ENCODE measurements at places on chromosomes 11 and 22.

DNA sequence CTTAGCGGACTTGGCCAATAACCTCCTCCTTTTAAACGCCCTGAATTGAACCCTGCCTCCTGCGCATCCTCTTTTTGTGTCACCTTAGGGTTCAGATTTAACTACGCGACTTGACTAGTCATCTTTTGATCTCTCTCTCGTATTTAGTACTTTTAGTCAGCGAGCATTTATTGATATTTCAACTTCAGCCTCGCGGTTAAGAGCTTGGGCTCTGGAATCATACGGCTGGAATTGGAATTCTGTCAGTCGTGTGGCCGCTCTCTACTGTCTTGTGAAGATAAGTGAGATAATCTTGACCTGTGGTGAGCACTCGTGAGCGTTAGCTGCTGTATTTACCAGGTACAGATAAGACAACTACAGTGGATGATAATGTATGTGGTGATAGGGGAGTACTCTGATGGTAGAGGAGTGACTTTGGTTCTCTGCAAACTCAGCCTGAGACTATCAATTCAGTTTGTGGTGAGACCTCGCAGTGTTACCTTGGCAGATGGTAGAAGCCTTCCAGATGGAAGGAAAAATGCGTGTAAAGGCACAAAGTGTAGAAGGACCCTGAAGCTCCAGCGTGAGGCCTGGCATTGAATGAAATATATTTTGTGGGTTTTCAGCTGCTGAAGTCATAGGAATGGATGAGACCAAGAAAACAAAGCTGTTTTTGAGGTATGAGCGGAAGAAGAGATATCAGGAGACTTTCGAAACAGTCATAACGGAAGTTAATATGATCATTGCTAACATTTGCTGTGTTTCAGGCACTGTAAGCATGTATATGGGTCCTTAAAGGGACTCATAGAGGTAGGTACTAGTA lies 682 bp downstream of the ATM start:
- no peak for DNase-seq

DNA sequence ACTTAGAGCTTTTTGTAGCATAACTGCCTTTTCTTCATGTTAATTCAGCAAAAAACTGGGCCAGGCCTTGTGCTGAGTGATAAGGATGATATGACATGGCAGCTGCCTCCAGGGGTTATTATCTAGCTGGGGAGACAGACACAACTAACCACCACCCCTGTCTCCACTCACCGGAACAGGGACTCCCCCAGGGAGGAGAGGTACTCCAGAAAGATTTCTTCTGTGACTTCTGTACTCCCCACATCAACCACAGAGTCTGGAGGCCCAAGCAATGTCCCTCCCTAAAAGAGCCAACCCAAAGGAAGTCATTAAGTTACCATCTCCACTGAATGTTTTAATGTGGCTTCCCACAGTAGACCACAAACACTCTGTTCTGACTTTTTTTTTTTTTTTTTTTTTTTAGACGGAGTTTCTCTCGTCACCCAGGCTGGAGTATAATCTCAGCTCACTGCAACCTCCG lies 14.3 kb upstream of the PMM1 start:
- no peak for DNase-seq

DNA sequence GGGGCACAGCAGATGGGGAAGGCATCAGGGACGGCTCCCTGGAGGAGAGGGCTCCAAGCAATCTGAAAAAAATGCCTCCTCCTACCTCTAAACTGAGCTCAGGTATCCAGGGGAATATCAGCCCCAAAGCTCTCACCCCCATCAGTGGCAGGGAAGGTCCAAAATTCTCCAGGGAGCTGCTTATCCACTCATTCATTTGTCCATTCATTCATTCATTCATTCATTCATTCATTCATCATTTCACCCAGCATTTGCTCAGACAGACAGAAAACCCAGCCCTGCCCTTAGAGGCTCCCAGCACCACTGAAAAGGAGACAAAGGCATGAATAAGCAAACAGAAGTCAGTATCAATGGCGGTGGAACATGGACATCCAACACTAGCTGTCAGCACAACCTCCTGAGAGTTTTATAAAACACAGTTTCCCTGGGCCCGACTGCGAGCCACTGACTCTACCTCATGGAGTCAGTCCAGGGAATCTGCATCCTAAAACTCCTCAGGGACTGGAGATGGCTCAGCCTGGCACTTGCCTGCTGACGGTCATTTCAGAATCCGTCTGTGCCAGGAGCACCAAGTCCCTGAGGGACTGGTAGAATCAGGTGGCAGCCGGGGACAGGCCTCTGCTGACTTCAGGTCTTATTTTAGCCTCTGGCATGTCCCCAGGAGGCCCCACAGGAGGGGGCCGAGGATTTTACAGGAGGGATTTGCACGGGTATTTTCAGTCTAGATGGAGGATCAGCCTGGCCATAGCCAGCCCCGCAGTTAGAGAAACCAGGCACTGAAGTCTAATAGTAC lies 164.6 kb downstream of the MN1 start:
- DNase-seq: no peak

DNA sequence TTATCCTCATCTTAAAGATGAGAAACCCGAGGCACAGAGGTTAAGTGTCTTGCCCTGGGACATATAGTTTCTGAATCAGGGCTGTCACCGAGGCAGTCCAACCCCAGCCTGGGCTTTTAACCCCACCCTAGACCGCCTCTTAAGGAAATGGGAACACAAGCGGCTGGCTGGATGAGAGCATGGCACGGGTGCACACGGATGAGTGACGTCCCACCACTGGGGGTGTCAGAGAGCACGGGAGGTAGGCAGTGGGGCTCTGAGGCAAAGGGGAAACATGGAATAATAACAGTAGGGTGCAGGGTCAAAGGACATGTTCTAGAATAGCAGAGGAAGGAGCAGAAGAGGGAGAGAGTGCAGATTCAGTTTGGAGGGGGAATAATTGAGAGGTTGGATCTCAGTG lies 22.3 kb downstream of the PPFIBP2 start:
- no peak for DNase-seq

GRCh38 chr11:110972640-110973039 lies 260.4 kb upstream of the ARHGAP20 start:
- DNase-seq: no peak

GRCh38 chr11:78417175-78417887 lies at the start of gene GAB2:
Gene GAB2 (minus strand): TSS chr11:78417820. CDS start chr11:78417720, 100 bp downstream.
- DNase-seq: no peak

- no peak for DNase-seq
Measured at GRCh38 chr11:68206211-68206610, 6.9 kb downstream of the KMT5B start.

DNA sequence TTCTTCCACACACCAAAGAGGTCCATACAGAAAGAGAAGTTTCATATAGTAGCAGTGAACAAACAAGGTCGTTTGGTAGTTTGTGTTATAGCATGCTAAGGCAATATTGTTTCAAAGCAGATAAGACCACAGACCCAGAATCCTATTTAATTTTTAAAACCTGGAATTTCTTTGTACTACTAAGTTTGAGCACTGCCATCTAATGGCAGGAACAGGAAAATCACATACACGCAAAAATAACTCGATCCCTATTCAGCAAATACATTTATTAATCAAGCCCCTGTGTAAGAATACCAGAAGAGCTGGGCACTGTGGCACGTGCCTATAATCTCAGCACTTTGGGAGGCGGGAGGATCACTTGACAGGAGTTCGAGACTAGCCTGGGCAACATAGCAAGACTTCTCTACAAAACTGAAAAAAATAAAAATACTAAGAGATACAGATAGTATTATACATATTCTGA lies 2.9 kb upstream of the BTBD10 start:
- DNase-seq: no peak

DNA sequence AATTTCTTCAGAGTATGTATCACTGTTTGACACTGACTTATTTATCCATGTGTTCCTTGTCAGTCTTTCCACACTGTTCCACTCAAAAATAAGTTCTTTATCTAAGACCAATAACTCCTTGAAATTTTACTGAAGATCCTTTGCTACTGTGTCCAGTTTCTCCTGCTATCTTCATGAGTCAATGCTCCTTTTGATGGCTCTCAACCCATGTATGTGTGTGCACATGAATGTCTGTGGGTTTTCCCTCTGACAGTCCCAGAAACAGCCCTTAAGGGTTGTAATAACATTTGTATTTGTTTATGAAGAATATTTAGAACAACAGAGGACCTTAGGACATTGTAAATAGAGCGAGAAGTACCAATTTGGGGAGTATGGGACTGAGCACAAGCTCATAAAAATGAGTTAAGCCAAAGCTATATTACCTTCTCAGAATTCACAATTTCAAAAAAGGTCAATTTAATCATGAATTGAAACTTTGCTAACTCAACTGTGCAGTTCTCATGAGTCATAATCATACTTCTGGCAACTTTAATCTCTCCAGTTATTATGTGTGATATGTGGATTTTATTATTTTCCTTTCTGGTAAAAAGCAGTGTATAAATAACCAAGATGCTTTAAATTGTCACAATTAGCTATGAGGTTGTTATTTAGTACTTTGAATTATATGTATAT lies 533.6 kb downstream of the CNTN5 start:
- DNase-seq: no peak

DNA sequence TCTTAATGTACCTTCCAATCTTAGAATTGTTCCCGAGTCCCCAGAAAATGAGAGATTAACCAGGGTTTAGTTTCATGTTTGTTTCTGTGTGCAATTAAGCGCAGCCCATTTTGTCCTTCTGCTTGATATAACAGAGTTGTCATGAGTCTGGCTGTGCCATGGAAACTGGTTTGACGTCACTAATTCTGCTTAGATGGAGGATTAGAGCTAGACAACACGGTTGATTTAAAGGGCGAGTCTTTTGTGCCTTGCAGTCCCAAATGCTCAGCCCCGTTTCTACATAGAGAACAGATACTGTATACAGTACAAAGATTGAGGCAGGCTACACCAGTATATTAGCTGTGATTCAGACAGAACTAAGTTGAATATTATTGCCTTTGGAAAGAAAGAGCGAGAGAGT lies 45.5 kb upstream of the ALKBH3 start:
- no peak for DNase-seq

GRCh38 chr11:27233654-27234042 lies 129.4 kb downstream of the CCDC34 start:
- no peak for DNase-seq

DNA sequence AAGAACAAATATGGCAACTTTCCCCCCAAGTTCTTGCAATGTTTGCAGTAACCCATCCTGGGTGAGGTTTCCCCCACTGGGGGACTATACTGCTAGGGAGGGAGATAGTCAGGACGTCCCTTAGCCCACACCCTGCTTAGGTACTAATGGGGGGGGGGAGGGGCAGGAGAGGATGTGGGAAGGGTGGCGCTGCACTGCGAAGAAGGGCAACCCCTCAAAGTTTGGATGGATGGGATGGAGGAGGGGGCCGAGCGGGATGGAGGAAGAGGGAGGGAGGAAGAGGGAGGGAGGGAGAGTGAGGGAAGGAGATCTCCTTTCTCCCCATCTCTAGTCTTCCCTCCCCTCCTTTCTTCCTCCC lies 100.6 kb upstream of the HSD17B12 start:
- DNase-seq: no peak

DNA sequence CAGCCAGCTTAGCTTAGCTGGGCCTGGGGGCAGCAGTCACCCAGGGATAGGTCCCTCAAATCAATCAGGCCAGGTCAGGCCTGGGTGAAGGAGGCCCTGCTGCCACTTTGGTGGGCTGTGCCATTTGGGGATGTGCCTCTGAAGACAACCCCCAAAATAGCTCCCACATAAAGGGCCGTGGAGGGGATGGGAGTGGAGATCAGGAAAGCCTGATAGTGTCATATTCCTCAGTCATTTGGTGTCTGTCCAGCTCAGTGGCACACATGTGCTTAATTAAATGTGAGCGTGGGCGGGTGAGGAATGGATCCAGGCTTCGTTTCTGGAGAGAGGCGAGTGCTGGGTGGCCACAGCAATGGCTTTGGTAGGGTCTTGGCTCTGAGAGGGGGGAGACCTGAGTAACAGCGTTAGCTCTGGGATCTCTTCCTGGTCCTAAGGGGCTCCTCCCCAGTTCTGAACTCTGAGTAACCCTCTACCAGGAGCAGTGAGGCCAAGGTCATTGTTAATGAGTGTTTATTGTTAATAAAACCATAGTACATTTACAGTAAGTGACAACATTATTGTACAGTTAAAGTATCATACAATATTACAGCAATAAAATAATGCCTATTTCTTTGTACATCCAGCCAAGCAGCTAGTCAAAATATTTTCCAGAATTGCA lies 45.2 kb downstream of the NAT10 start:
- DNase-seq: no peak

GRCh38 chr11:129854232-129854805 lies 38.7 kb downstream of the TMEM45B start:
- DNase-seq: no peak

DNA sequence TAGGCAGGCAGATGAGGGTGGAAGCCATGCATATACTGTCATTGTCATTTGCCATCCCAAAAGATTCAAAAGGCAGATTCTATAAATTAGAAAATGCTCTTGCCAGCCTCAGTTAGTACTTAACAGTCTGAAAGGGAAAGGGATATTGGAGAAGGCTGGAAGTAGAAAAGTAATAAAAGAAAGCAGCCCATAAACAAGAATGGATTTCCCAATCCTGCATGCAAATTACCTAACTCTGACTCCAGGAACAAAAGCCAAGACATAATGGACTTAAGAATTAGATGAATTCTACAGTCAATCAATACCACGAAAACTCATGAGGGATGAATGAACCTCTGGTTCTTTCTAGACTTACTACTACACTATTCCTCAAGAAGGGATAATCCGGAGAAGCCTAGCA lies 5.9 kb downstream of the PAK1 start:
- no peak for DNase-seq

DNA sequence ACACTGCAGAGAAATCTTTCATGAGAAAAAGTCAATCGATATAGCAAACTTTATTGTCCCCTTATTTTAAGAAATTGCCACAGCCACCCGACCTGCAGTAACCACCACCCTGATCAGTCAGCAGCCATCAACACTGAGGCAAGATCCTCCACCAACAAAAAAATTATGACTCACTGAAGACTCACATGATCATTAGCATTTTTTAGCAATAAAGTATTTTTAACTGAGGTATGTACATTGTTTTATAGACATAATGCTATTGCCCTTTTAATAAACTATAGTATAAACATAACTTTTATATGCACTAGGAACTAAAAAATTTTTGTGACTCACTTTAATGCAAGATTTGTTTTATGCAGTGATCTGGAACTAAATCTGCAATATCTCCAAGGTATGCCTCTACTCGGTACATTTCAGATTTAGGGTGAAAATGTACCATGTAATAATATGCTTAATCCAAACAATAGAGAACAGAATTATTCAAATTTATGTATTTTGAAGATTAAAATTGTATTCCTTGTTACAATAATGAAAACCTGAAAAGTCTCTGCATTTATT lies 79.2 kb upstream of the CEP126 start:
- DNase-seq: no peak

DNA sequence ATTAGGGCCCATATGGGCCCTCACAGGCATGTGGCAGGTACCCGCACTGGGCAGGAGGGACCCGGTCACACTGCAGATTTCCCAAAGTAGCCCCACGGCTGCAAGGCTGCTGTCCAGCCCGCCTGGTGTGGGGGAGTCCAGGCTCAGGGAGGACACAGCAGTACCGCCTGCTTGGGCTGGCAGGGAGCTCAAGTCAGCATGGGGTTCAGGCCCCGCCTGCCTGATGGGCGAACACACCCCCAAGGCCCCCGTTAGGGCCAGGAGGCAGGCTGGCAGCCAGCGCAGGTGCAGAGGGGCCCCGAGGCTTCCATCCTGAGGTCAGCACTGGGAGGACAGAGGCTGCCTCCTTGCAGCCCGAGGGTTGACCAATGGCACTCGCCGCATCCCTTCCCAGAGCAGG lies 5.5 kb downstream of the ZDHHC8 start:
- DNase-seq: no peak

GRCh38 chr22:36833073-36833472 lies 16.2 kb upstream of the PVALB start:
- no peak for DNase-seq
